ENCODE measurements at places on chromosomes 4 and X. TPM values are rescaled to one million over a fixed set of nuclear protein-coding genes. Genes with fewer than 3 reads are reported as not detected.

The NSG1 gene
- total RNA-seq, result 0.26 TPM

The SPATA18 gene
- 10.1 TPM for total RNA-seq

The SERPINA7 gene
- not detected for total RNA-seq

The CFI gene
- 9.3 TPM for total RNA-seq

The TNIP3 gene
- 0.37 TPM for total RNA-seq

The FAM47A gene
- total RNA-seq, result not detected

The WDR19 gene
- 36.1 TPM for total RNA-seq

The HMGN5 gene
- 2.2 TPM for total RNA-seq
